ENCODE measurements at places on chromosomes 3 and 15.

- no peak for DNase-seq
Observed at GRCh38 chr3:133089906-133090485, 51.8 kb downstream of the TMEM108 start.

GRCh38 chr15:38598749-38599148 lies 34.1 kb upstream of the RASGRP1 start:
- no peak for DNase-seq

- DNase-seq = no peak
Observed at GRCh38 chr3:27696906-27697305, 25.2 kb downstream of the EOMES start.

- DNase-seq = no peak
Observed at GRCh38 chr3:44992555-44993470, 16.8 kb downstream of the EXOSC7 start.

GRCh38 chr15:78206326-78207109 lies 27.8 kb downstream of the ACSBG1 start:
- peak; percentile 27 for DNase-seq

DNA sequence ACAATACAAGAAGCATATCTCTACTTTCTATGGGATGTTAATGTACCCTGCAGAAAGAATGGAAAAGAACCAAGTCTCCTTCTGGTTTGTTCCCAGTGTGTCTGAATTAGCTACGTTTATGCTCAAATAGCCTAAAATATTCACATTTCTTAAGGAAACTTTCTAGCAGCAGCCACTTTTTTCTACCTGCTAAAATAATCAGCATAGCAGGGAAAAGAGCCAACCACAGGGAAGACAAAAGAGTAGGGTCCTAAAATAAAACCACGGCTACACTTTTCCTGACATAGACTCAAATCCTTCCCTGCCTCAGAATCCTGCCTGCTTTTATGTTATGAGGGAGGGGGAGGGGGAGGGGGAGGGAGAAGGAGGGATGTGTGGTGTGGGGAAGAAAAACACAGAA lies 136.7 kb downstream of the GBE1 start:
- DNase-seq = no peak

DNA sequence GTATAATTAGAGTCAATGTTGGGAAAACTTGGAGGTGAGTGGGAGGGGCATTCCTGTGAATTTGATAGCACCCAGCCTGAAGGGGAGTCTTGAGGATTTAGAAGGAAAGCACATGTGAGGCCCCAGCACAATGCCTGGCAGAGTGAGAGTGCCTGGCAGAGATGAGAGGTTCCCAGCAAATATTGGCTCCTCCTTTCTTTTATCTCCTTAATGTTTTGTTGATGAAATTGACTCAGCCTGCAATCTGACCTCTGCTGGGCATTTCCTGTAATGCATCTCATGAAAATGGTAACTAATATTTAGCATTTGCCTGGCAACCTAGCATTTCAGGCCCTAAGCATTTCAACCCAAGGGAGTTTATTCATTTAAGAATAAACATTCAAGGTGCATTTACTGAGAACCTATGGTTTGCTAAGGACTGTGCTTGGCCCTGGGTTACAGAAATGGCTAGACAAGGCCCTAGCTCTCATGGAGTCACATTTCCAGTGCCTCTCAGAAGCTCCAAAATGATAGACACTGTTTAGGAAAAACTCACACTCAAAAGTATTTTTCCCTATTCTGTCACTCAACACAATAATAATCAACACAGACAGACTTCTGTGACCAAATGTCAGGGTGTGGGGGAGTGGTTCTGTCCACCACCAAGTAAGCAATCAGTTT lies 19.0 kb downstream of the PDHB start:
- DNase-seq = peak; percentile 84

DNA sequence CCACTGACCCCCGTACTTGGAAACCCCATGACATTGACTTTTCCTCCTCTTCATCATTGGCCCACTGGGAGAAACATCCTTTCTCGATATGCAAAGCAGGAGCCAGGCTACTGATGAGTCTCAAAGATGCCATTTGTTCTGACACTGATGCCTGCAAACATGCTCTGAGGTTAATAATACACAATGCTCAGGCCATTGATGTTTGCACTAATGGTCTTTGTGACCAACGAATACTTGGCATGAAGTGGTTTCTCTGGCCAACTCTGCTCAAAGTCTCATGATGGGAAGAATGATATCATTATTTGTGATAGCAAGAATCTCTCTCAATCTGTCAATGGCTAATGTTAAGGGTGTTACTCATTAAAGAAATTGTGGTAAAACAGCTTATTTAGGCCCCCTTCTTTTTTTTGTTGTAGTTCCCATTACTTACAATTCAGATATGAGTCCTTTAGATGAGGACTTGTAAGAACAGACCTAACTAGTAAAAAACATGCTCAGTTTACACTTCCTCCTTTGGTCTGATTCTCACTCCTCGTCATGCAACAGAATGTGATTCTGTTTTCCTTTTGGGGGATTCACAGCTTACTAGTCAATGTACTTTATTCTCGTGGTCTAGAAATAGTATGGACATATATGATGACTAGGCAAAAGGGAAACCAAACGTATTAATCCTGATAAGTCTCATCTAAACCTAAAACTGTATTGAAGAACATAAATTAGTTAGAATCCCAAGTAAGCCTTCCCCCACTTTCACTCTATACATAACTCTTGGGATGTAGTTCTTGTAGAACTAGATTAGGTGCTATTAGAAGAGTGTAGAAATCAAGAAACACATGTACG lies 488.8 kb upstream of the DPPA4 start:
- DNase-seq = no peak

GRCh38 chr3:109114746-109115145 lies 3.2 kb downstream of the MORC1 start:
- DNase-seq = no peak

DNA sequence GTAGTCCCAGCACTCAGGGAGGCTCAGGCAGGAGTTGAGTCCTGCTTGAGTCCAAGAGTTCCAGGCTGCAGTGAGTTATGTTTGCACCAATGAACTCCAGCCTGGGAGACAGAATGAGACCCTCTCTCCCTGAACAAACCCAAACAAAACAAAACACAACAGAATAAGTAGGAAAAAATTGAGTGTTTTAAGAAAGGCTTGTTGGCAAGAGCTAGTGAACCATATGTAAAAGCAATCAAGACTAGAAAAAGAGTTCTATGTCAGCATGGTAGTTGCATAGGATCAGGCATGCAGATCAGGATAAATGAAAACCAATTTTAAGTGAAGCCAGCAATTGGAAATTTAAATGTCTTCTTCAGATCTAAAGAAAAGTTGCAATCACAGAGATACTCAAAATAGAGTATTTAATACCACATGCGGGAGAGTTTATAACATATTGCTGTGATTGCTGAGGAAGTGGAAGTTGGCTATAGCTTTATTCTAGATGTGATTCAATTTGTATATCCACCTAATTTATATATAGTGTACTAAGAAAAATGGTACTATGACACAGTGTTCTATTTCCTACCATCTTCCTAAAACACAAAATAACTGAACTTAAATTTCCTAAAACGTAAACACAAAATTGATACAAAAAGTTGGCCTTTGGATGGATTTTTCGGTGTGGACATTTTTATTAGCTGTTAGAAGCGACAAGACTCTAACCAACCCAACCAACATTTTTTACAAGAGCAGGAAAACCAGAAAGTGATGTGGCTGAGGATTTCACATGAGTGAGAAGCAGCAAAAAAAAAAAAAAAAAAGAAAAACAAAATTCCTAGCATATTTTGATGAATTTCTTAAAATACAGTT lies 101.9 kb upstream of the ROBO1 start:
- DNase-seq = no peak

- no peak for DNase-seq
Observed at GRCh38 chr3:174581558-174581957, 277.6 kb upstream of the NAALADL2 start.

GRCh38 chr3:183427196-183427875 lies 1.1 kb downstream of the MCF2L2 start:
- DNase-seq = no peak

DNA sequence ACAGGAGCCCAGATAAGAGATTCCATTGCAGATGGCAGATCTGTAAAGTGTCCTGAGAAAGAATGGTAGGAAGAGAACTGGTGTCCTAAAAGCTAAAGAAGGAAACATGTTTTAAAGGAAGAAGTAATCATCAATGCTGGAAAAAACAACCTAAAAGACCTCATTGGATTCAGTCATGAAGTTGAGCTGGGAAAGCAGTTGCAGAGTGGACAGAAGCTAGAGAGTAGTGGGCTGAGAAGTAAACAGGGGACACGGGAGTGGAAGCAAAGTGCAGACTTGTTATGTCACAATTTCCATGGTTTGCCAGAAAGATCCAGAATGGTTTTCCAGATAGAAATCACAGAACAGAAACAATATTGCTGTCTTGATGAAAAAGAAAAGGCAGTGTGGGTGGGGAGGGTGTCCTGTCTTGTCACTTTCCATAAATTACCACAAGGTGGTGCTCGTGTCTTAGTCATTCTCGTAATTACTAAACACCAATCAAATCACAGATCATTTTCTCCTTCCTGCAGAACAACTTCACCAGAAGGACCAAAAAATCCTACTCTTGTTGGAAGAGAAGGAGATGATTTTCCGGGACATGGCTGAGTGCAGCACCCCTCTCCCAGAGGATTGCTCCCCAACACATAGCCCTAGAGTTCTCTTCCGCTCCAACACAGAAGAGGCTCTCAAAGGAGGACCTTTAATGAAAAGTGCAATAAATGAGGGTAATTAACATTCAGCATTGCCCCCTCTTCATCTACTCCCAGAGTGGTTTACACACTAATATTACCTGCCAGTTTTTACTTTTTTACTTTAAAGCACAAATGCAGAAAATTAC lies 64.5 kb downstream of the KLHL25 start:
- peak; percentile 80 for DNase-seq

- no peak for DNase-seq
Observed at GRCh38 chr3:184134746-184135148, 411 bp upstream of the EIF2B5 start.

DNA sequence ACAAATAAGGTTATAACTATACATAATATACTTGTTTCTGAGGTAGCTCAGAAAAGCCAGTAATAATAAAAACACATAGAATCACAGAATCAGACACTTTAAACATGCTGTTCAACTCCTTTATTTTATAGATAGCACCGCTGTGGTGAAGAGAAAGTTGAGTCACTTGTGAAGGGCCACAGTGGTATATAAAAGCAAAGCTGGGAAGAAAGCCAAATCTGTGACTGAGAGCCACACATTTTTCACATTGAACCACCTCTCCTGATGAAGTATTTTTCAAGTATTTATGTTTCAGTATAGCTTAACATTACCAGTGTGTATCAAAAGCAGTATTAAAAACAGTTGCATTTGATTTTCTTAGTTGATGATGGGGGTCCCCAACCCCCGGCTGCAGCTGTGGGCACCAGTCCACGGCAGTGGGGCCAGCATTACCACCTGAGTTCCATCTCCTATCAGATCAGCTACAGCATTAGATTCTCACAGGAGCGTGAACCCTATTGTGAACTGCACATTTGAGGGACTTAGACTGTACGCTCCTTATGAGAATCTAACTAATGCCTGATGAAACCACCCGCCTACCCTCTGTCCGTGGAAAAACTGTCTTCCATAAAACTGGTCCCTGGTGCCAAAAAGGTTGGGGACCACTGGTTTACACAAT lies 46.2 kb downstream of the TBL1XR1 start:
- peak; percentile 82 for DNase-seq

DNA sequence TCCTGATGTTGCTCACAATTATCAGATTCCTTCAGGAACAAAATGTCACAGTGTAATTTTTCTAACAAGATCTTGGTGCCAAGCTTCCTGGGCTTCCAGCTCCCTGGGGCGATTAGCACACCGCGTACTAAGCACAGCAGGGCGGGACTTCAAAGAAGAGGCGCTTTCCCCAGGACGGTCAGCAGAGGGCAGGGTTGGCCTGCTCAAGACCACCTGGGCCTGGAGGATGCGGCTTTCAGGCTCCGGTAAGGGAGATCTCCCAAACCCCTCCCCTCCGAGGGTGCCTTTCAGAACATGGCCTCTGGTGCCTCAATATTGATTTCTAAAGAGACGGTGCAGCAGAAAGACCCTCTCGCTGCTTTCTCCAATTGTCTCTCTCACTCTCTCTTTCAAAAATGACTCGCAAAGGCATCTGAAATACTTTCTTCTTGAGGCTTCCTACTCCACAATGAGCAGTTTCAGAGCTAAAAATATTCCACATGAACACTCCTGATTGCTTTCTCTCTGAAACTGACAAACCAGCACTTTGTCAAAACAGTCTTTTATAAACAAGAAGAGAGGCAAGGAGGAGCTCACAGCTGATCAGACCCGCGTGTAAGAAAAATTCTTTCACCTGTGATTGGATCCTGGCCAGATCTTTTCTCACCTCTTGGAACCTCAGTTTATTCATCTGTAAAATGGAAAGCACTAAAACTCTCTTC lies 154.0 kb downstream of the ADAMTS9 start:
- DNase-seq = peak; percentile 93

DNA sequence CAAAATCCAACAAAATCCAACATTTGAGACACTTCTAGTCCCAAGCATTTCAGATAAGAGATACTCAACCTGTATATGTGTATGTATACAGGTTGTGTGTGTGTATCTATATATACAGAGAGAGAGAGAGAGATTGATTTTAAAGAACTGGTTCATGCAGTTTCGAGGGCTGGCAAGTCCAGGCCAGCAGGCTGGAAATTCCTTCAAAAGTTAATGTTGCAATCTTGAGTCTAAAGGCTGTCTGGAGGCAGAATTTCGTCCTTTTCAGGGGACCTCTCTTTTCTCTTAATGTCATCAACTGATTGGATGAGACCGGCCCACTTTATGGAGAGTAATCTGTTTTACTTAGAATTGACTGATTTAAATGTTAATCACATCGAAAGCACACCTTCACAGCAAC lies 199.6 kb upstream of the IL12A start:
- DNase-seq = no peak

- DNase-seq = no peak
Observed at GRCh38 chr3:78086150-78086549, 1046.3 kb downstream of the ROBO2 start.

DNA sequence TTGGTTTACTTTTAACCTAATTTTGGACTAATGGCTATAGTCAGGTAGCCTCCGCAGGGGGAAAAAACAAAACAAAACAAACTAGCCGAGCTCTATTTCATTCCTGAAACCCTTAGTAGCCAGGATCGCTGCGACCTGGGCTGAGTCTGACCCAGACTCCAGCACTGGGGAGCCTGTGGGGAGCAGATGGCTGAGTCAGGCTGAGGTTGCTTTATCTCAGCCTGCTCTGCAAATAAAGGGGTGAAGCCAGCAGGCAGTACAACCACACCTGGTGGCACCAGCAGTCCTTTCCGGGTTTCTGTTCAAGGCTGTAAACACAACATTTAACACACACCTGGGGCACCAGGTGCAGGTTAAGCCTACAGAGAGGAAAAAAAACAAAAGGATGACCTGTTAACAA lies 27.3 kb downstream of the ABHD2 start:
- DNase-seq = no peak

GRCh38 chr3:81788610-81789009 lies 27.2 kb upstream of the GBE1 start:
- DNase-seq = no peak

DNA sequence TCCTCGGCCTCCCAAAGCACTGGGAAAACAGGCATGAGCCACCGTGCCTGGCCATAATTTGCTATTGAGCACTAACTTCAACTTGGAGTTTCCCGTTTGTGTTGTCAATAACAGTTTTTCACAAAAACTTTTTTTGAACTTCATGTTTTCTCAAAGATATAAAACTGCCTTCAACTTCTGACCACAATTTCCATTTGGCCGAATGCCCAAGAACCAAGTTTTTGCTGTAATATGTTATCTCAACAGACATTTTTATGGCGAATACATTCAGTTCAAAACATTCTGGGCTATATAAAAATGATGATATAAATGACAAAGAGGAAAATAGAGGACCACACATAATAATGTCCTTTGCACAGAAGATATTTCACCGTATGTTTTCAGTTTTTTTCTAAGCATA lies 56.4 kb downstream of the NEDD4 start:
- DNase-seq = peak; percentile 80

GRCh38 chr3:119342176-119342575 lies 48.0 kb downstream of the ARHGAP31 start:
- DNase-seq = no peak

Data from fibroblast of pulmonary artery (primary cell).